ENCODE measurements at places on chromosomes 13 and 19. TPM values are rescaled to one million over a fixed set of nuclear protein-coding genes. Genes with fewer than 3 reads are reported as not detected.
A peak's percentile ranks its signal among the peaks of the same experiment; 100 is the strongest.

CPAMD8 gene
- 54.3 TPM for total RNA-seq

ZNF556 gene
- total RNA-seq: not detected

DNA sequence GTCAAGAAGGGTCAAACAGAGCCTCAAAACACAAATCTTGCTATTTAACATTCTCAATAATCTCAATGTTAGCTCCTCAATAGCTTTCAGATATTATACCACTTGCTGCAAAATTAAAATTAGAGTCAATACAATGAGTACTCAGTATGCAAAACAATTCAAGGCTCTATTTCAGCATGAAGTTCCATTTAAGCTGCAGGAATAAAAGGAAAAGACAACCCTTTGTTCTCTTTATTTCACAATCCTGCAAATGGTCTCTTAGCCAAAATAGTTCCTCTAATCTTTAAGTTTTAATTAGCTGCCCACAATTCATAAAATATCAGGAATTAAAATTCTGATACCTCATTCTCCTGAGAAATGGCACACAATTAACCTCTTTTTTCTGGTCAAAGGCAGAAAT lies 40.5 kb upstream of the DCT start:
- no peak for DNase-seq

GRCh38 chr13:95049772-95050171 lies 251.5 kb downstream of the ABCC4 start:
- no peak for DNase-seq

DNA sequence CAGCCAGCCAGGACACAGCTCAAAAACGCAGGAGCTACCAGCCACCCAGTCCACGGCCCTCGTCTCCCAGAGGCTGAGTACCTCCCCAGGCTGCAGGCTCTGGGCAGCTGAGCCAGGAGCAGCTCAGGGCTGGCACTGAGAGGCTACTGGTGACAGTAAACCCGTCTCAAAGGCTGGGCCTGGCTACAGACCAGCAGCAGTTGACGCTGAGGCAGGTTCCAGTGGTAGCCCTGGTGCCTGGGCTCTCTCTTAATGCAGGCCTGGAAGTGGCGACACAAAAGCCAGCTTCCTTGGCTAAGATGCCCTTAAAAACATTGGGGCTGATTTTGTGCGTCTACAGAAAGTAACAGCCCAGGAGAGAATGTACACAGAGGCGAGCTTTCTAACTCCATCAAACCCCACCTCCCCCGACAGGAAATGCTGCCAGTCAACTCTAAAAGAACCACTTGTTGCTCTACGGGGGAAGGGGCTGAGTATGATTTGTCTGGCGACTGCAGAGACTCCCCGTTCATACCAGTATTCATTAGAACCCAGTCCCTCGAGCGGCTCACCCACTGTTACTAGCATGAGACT lies 126.3 kb downstream of the STK24 start:
- no peak for DNase-seq

DNA sequence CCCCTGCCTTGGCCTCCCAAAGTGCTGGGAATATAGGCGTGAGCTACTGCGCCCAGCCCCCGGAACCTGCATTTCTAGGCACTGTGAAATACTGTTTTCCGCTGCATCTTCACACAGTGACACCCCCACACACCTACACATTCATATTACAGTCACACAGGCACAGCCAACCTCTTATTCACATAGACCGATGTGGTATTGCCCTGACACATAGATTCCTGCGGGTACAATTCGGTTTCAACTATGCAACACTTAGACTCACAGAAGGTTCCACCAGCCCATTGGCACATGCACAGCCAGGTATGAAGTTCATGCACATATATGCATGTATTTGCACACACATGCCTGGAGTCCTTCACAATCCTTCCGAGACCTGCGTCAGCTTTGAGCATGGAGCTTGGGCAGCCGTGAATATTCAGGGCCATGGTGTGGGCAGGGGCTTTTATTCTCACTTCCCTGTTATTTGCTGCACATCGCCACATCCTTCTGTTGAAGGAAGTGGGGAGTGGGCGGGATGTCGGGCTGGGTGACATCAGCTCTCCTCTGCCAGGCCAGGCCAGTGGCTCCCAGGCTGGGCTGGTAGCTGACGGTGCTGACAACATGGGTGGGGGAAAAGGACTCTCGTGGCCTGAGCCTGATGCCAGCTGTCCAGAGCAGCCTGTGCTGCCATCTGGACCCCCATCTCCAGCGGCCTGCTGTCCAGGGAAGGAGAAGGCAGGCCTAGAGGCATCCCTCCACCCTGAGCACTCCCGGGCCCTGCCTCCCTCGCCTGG lies 5.4 kb upstream of the CDC37 start:
- peak; percentile 84 for DNase-seq

DNA sequence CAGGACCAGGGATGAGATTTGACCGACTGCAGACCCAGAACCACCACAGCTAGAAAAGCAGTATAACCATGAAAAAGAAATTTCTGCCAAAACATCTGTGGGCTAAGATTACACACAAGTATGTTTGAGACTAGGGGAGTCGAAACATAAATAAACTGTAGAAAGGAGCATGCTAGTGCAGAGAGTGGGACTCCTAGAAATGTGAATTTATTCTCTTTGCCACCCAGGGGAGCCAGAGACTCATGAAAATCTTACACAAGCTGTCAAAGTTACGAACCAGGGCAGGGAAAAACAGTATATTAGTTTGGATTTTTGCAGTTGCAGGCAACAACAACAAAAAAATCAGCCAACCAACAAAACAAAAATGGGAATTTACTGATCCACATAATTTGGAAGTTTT lies 12.3 kb upstream of the HSPH1 start:
- no peak for DNase-seq

- no peak for DNase-seq
These were observed 287.1 kb downstream of the TBC1D4 start for GRCh38 chr13:75194717-75195462.

GRCh38 chr13:80361298-80361697 lies 20.4 kb upstream of the SPRY2 start:
- no peak for DNase-seq

DNA sequence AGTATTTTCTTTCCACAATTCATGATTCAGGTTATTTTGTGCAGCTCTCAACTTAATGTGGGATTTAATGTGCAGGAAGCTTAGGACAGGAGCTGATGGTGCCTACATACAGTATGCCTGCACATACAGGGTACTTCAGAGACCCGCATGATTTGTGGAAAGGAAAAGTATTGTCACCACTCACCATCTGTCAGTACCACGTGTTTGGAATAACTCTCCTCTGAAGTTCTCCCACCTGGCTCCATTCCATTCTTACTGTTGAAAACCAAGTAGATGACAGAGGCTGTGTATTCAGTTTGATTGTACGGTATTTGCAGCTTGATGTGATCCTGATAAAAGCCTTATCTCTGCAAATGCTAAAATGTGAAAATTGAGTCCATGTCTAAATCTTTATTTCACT lies 85.7 kb downstream of the ZAR1L start:
- DNase-seq: no peak

GRCh38 chr19:3233831-3234230 lies 9.4 kb downstream of the CELF5 start:
- no peak for DNase-seq

DNA sequence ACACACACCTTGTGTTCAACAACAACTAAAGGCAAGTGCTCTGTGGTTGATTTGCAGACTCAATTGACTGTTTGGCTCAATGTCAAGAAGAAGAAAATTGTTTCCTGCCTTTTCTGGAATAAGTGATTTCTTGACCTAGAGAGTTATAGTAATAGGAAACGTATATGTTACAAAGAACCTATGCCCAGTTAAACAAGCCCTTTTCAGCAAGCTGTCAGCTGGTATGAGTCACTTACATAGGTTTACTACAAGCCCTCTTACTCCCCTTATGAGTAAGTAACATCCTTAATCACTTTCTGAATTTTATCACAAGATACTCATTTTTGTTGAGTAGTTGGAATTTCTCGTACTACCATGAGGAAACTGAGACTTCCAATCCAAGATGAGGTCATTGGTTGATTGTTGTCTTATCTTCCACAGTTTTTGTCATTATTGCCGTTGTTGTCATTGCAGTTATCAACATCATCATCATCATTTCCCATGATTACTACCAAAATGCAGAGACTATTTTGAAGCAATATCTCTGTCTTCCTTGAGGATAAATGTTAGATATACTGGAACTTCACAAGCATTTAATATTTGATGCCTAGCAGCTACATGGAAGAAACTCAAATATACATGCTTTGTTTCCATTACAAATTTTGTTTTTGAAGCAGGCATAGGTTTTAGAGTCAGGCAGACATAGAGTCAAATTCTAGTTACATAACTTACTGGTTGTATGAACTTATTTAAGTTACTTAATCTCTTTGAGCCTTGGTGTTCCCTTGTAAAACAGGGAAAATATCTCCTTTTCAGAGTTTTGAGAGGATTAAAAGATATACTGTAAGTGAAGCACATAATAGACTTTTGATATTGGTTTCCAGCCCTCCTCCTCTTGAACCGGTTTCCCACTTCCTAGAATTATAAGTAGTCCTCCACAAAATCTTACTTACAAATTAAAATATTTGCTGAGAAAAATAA lies 106.0 kb downstream of the RAP2A start:
- no peak for DNase-seq

ZNF284 gene
- 2.4 TPM for total RNA-seq

DNA sequence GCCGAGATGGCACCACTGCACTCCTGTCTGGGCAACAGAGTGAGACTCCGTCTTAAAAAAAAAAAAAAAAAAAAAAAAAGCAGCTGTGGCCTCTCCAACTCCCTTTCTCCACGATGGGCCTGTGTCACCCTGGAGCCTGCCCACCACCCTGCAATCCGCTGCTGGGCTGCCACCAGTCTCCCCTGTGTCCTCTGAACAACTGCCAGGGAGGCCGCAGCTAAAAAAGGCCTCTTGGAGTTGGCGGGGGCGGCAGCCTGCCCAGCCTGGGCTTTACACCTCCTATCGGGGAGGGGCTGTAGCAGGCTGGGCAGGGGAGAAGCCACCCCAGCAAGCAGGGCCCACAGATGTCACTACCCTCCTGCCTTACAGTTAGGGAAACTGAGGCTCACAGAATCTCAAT lies 3.5 kb downstream of the CDC37 start:
- DNase-seq: no peak

FAM124A gene
- 4.1 TPM for total RNA-seq

- DNase-seq: no peak
These were observed 294.1 kb downstream of the DLEU7 start for GRCh38 chr13:50549221-50549942.

GRCh38 chr13:30193279-30194234 lies 113.8 kb downstream of the KATNAL1 start:
- DNase-seq: no peak

DNA sequence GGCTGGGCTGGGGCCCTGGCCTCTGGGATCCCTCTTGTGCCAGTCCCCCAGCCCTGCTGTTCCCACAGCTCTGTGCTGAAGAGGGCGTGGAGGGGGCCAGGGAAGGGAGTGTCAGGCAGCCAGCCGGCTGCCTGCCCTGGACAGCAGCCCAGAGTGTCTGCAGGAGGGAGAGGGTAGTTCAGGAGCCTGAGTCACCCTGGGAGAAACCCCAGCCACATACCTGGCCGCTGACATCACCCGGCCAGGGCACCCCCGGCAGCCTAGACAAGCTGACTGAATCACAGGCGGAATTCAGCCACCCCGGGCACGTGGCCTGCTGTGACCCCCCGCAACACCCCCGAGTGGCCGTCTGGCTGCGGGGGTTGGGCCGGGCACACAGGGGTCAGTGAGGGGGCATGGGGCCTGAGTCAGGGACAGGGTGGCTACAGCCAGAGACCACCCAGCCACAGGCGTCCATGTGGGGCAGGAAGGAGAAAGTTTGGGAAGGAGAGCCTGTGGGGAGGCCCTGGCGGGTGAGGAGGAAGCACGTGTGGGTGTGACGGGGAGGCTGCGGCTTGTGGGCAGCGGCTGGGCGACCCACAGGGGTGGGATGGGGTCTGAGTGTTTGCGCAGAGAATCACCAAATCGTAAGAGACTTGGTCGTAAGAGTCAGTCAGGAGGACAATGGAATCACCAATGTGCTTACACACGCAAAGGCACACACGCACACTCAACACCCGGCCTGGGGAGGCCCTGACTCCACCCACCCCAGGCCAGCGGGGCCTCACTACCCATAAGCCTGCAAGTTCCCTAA lies 11.9 kb upstream of the FOSB start:
- DNase-seq: peak; percentile 94

- no peak for DNase-seq
These were observed 5.2 kb downstream of the LAIR2 start for GRCh38 chr19:54507824-54508223.

DNA sequence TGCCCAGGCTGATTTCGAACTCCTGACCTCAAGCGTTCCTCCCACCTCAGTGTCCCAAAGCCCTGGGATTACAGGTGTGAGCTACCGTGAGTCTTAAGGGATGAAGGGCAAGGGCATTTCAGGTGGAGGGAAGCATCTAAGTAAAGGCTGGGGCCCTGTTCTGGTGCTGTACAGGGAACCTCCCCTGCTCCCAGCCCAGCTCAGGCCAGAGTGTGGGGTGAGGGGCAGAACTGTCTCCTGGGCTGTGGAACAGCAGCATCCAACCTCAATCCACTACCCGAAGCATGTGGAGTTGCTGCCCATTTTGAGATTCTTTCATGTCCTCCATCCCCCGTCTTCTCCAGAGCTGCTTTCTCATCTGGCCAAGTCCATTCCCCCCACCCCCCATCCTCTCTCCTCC lies 105.3 kb downstream of the SIPA1L3 start:
- DNase-seq: no peak

SPACA4 gene
- total RNA-seq: not detected

DNA sequence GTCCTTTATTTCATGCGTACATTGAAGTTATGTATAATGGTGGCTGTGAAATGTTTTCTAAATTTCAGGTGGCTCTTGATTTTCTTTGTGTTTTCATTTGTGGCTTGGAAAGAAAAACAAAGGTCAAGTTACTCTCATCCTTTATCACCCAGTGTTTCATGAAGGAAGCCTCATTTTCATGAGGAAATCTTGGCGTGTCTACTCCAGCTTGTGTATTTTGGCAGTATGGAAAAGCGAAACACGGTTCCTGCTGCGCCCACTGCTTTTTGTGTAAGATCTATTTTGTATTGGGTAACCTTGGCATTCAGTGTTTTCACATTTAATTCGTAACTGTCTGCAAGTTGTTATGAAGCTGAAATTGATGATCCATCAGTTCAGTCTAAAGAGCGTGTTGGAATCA lies 147.0 kb upstream of the RNF113B start:
- DNase-seq: no peak

DNA sequence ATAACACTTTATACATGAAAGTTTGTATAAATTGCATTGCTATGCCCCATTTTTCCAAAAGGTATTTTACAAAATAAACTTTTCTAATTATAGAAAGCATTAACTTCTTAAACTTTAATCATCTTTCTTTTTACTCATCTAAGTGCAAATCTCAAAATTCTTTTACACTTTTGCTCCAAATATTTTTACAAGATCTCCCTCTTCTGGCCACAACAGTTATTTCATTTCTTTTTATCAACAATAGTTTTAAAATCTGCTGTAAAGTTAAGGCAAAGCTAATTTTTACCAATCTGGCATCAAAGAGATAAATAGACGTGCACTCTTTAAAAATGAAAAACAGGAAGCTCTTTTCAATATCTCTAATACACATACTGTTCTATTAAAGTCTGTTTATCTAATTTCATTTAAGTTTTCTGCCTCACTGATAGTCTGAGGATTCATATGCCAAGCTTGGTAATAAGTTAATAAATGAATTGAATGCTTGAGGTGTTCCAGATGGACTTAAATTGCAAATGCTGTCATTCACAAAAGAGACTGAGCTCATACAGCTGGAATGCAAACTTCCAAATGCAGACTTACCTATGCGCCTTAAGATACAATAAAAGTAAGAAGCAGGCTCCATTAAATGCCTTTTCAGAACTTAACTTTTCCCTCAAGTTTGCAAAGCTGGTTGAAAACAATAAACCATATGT lies 583.0 kb upstream of the ATXN8OS start:
- no peak for DNase-seq

Measured in lower lobe of right lung (tissue), 2 donors.